ENCODE measurements at places on chromosomes 2 and 18.

GRCh38 chr2:74333896-74334586 is 9.2 kb downstream of the SLC4A5 start:
- no peak for DNase-seq

GRCh38 chr18:76498064-76498463 is 3.0 kb upstream of the ZNF516 start:
- DNase-seq: no peak

GRCh38 chr2:110958346-110959119 is 162.2 kb upstream of the BCL2L11 start:
- DNase-seq: no peak

DNA sequence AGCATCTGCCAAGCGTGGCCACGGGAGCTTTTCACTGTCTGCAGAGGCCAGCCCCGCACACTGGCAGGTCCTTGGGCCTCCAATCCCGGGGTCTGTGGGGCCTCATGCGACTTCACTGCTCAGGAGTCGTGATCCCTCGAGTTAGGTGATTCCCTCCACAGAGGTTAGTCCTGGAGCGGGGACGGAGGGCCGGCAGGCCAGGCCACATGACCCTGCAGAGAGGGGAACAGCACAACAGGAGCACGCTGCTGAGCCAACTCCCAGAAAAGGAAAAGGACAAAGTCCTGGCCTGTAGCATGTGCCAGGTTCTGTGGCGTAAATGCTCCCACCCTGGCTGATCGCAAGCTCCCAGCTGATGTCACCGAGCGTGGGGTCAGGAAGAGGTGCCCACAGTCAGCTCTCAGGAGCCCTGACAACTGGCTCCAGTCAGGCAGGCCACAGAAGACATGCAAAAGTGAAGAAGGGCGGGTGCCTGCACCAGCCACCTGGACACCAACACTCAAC is 15.3 kb upstream of the PRLH start:
- DNase-seq: no peak

DNA sequence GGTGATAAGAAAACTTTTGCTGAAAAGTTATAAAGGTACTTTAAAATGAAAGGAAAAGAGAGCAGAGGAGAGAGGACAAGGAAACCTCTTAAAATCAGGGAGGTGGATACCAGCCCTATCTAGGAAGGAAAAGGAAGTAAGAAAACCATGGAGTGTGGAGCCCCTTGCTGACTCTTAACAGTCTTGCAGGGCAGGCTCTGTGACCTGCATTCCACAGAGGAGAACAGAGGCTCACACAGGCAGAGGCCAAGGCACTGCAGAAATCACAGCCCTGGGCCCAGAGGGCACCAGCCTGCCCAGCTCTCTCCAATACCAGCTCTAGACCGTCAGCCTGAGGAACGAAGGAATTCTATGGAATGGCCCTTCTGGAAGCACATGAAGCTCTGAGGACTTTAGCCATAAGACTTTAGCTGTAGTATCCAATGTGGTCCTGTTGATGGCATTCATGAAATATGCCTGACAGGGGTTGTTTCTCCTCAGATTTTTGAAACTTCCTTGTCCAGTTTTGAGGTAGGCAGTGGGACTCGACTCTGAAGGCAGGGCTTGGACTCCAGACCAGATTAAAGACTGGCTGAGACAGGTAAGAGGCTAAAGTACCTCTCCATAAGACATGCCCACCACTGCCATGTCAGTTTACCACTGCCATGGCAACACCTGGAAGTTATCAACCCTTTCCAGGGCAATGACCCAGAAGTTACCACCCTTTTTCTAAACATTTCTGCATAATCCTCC is 216.3 kb downstream of the ANAPC1 start:
- DNase-seq: no peak

All from activated T-cell treated with anti-CD3 and anti-CD28 coated beads, Interleukin-2, amount 50 U/mL, for 1 hour (primary cell).